Effector CD4-positive, alpha-beta T cell (primary cell): ENCODE measurements at places on chromosomes 13 and 19.

DNA sequence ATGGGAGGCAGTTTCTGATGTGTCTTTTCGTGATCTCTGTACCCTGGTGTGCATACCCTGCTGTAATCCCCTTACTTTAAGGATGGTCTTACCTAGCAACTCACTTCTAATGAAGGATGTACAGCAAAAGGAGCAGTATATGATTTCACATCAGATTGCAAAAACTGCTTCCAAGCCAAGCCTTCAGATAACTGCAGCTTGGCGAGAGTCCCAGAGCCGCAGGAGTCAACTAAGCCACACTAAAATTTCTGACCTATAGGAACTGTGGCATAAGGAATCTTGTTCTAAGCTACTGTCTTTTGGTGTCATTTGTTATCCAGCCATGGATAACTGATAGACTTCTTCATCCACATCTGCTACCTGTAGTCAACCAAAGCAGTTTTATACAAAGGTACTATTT is 496.7 kb downstream of the GPC6 start:
- DNase-seq: no peak

GRCh38 chr19:15769586-15769985 is 17.9 kb upstream of the OR10H5 start:
- DNase-seq: no peak

DNA sequence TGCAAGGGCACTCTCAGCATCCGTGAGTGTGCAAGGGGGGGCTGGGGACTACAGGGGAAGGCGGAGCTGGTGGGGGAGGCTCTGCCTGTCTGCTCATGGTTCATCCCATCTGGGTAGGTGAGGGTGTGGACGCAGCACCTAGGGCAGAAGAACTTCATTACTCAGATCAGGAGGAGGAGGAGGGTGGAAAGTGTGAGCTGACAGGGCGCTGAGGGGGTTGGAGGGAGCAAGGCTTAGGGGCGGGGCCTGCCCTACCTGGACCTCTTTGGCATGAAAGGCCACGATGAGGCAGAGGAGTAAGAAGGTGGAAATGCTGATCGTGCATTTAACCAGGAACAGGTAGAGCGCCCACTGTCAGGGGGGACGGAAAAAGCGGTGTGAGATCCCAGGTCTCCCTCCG is 4.5 kb downstream of the KCNN4 start:
- no peak for DNase-seq

DNA sequence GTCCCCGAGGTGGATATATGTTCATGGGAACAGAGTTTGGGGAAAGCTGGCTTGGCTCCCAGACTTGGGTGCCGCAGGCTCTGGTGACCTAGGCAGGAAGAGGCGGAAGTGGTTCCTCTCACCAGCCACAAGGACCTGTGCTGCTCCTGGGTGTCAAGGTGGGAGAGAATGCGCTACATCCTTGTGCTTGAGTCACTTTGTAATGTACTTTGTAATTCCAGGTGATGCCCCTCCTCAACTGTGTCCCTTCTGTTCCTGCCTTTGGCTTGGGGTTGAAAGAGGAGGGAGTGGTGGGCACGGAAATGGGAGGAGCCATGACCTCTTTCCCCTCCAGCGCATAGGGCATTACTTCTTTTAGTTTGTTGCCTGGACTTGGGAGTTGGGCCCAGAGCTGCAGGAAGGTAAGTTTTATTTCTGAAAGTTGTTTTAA is 10.9 kb downstream of the GARRE1 start:
- DNase-seq: no peak

GRCh38 chr13:108214441-108215271 is 680 bp downstream of the LIG4 start:
- DNase-seq: no peak

GRCh38 chr13:51950722-51951121 is 60.5 kb downstream of the ATP7B start:
- DNase-seq: no peak
